ENCODE measurements at places on chromosomes 1 and 21.

DNA sequence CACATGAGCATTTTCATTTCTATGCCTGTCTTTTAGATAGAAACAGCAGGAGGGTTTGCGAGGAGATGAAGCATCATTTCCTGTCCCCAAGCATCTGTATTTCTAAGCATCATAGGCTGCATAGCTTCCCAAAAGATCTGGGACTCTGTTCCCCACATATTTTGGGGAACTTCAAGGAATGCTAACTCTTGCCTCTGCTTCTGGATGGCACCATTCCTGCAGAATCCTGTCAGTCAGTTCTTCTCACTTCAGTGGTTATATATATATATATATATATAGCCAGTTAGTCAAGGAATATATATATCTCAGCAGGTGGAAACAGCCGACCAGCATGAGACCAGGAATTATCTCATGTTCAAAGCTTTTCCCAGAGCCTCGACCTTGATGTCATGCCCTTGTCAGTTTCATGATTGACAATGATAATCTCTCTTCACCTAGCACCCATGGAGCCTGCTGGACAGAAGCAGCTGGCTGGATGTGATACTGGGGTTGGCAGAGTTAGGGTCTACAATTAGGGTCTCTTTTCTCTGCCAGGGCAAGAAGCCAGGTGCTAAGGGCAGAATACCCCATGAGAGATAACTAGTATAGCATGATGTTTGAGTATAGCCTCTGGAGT, 2.4 kb downstream of the PFKFB2 start:
- no peak for DNase-seq

DNA sequence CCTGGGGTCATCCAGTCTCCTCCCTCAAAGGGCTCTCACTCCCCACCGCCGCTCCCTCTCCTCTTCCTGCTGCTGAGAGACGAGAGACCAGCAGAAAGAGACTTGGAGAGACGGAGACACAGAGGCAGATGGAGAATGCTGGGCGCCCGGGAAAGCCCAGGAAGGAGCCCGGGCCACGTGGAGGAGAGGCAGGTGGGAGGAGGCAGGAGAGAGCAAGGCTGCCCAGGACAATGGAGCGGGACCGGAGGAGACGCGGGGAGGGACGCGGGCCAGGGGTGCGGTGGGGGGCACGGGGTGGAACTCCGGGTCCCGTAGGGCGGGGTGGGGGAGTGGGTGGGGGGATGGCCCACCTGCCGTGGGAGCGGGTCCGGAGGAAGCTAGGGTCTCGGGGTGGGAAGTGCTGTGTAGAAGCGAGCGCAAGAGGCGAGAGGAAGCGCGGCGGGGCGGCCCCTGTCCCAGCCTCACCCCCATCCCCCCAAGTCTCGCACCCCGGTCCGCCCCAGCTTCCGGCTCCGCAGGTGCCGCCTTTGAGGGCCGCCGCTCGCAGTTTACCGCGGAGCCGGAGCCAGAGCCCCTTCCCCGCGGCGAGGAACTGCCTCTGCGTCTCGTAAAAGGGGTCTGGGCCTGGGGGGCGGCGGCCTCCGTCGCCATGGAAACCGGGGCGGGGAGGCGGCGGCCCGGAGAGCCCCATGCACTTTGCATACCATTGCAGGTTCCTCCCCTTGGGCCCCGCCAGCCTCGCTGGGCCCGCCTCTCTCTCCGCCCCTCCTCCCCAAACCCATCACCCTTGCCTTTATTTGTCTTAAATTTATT, 11.7 kb upstream of the EPHA2 start:
- peak; percentile 18 for DNase-seq

- no peak for DNase-seq
Observed at GRCh38 chr21:31107871-31108270, 69.6 kb upstream of the KRTAP19-8 start.

DNA sequence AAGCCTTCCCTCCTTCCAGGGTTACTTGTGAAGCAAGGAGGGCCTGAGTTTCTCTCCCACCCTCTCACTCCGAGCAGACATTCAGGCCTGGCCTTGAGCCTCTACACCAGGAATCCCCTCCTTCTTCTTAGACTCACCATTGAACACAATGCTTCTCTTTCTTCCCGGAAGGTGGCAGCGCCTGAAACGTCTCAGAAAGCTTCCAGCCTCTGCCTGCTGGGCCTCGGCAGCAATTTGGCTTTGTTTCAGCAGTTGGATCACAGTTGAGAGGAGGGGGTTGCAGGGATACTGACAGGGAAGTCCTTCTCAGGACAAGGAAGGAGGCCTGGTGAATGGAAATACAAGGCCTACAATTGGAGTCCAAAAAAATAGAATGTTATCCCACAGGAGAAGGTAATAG, 6.3 kb downstream of the CLDN8 start:
- DNase-seq = no peak

DNA sequence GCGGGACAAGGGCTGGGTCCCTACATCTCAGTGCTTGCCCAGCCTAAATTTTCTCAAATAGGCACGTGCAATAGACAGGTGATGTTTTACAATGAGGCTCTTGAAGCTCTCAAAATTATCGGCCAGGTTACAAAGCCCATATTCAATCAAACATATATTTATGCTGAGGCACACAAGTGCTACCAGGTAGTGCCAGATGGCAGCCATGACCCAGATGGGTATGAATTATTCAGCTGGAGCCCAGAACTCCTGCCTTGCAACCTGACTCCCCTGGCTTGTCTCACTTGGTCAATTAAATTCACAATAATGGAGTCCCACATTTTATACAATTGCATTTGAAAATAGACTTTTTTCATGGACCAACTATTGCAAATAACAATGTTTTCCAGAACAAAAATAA, 12.3 kb upstream of the ADAM30 start:
- no peak for DNase-seq

DNA sequence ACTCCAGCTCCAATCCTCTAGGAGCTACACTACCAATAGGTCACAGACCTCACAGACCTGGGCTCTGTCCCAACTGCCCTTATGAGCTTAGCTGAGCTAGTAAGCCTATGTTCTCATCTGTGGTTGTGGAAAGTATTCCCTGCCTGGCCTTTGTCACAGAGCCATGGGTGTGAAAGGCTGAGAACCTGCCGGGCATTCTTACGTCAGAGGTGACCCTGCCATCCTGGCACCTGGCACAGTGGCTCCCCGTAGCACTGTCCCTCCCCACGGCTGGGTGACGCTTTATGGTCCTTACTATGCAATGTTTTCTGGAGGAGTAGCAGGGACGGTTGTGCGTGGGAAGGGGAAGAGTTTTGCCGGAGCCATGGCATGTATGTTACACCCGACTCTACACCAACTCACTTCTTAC, 3.5 kb downstream of the TNFRSF1B start:
- no peak for DNase-seq

- DNase-seq = no peak
Observed at GRCh38 chr1:59367301-59368007, 70.6 kb downstream of the FGGY start.

DNA sequence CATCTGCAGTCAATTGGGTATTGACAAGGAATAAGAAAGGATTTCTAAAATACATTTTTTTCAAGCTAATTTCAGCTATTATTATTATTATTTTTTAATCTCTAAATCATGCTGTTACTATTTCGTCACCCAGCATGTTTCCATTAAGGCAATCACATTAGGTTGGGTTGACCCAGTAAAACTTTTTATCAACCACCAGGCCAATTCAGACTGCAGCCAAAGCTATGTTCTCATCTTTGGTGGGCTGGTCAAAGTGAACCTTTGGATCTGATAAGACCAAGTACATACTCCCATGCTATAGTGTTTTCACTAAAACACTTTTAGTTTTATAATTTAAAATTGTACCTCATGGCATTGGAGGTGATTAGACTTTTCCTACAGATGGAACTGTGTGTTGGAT, 198.6 kb downstream of the PBX1 start:
- no peak for DNase-seq

- no peak for DNase-seq
Observed at GRCh38 chr1:184359909-184360308, 26.9 kb upstream of the C1orf21 start.

DNA sequence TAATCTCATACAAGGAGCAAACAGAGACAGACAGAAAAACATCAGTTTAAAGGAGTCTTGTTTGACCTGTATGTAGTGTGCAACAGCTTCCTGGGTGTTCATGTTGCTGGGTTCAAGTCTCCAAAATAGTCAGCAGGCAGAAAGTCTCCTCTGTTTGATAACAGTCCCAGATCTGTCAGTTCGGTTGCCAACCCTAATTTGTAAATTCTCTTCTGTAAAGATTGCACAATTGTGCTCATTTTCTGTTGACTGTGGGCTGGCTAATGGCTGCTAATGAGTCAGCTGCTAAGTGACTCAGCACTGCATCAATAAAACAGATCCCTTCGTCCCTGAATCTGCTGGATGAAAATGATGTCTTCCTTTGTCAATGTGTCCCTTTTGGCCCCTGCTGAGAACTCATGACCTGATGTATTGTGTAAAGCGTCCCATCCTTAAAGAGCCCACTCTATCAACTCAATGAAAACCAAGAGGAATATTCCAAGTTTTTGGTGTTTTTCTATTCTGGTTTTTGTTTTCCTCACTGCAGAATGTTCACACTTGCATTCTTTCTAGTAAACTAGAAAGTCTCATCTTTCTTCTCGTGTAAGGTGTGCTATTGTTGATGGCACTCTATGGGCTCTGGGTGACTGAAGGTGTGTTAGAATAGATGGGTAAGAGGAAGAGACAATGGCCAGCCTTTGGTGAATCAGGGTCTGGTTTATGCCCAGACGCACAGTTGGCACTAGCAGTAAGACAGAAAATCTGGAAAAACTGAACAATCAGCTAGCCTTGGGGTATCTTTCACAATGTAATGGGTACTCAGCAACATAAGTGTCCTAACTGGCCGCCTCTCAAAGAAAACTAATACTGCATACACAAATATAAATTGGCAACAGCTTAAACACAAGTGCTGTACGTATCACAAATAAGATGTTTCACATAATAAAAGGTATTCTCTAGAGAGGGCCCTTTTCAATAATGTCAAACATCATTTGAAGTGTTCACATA, 75.1 kb upstream of the SIPA1L2 start:
- DNase-seq = no peak

GRCh38 chr1:240496941-240497340, 115.0 kb downstream of the GREM2 start:
- no peak for DNase-seq
